Fibroblast of villous mesenchyme (primary cell): ENCODE measurements at places on chromosomes 6 and 20.
A peak's percentile ranks its signal among the peaks of the same experiment; 100 is the strongest.

- DNase-seq = peak; percentile 12
Measured at GRCh38 chr6:99603421-99604165, 3.0 kb upstream of the PRDM13 start.

DNA sequence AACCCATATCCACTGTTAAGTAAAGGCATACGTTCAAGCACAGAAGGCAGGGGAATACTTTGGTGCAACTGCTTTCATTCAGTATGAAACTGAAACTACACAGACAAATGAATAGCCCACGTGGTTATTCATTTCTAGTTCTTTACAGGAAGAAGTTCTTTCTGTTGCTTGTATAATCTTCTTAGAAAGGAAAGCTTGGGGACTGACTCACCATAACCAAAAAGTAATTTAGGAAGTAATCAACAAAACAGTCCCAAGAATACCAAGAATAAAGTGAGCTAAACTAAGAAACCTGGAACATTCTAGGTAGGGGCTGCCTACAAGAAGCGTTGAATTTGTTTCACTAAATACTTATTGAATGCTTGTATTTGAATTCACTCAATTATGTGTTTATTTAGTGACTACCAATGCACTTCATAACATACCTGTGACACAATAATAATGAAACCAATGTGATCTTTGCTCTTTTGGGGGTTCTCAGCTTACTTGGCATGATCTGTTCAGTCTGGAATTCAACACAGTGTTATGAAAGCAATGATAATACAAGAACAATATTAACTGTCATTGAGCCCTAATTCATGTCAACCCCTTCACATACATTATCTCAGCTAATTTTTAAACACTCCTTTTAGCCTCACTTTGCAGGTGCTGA, 25.1 kb upstream of the KIAA0408 start:
- DNase-seq = peak; percentile 65

DNA sequence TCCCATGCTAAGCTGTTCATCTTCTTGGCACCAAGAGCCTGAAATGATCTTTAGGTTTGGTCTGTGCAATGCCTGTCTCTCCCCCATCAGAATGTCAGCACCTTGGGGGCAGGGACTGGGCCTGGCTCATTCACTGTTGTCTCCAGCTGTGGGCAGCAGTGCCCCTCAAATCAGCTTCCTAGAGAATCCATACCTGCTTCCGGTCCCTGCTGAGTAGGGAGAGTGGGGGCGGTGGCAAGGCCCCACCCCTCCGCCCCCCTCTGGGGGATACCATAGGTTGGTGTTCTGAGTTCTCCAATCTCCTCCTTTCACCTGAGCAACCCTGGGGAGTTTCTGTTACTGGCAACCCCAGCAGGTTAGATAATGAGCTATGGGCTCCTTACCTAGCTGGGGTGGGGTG, 19.2 kb upstream of the SPDEF start:
- no peak for DNase-seq

DNA sequence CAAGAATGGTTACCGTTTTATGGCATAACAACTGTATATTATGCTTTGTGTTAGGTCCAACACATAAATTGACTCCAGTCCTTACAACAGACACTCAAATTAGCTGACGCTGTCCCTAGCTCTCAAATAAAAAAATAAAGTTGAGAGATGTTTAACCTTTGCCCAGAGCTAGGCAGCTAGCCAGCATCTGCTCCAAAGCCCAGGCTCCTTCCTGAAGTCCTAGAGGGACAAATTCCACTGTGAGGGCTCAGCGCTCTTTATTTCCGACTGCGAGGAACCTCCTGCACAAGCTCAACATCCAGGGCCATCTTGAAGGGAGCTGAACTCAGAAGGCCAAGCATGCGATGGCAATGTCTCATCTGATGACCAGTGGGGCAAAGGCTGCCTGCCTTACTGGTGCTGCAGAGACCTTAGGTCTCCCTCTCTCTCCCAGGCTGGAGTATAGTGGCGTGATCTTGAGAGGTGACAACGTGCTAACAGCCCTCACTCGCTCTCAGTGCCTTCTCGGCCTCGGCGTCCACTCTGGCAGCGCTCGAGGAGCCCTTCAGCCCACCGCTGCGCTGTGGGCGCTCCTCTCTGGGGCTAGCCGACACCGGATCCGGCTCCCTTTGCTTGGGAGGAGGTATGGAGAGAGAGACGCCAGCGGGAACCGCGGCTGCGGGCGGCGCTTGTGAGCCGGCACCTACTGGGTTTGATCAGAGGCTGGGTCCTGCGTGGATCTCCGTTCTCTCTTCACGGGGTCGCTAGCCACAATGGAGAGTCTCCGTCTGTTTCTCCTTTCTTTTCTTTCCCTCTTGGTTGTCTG, 24.7 kb upstream of the GFOD1 start:
- DNase-seq = peak; percentile 25

GRCh38 chr6:19368511-19368910, 468.7 kb upstream of the ID4 start:
- peak; percentile 54 for DNase-seq

GRCh38 chr6:162615016-162615705, 112.4 kb downstream of the PRKN start:
- peak; percentile 36 for DNase-seq

GRCh38 chr6:14791526-14791925, 454.3 kb upstream of the JARID2 start:
- DNase-seq = peak; percentile 75

- peak; percentile 68 for DNase-seq
Measured at GRCh38 chr6:147285087-147285855, 81.1 kb downstream of the STXBP5 start.

DNA sequence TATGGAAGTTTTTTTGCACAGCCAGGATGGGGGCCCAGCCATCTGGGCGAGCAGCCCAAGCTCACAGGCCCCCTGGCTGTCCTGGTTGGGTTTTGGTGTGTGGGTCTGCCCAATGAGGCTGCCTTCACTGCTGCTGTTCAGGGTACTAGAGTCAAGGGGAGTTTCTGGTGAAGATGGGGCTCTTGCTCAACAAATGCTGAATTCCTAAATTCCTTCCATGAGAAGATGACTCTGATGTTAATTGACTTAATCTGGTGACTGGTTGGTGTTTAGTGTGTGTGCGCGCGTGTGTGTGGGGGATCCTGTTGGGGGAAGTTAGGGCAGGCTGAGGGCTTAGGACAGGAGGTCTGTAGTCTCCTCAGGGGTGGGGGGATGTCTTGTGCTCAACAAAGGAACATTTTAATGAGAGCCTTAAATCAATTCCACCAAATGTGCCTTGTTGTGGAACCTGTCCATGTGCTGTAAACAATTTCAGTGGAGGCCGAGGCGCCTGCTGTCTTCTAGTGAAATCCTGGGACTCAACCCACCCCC, 1.9 kb downstream of the PTK7 start:
- peak; percentile 83 for DNase-seq

GRCh38 chr6:411402-412145, 20.0 kb downstream of the IRF4 start:
- peak; percentile 17 for DNase-seq

- peak; percentile 87 for DNase-seq
Measured at GRCh38 chr20:44566018-44566417, 16.4 kb upstream of the PKIG start.

DNA sequence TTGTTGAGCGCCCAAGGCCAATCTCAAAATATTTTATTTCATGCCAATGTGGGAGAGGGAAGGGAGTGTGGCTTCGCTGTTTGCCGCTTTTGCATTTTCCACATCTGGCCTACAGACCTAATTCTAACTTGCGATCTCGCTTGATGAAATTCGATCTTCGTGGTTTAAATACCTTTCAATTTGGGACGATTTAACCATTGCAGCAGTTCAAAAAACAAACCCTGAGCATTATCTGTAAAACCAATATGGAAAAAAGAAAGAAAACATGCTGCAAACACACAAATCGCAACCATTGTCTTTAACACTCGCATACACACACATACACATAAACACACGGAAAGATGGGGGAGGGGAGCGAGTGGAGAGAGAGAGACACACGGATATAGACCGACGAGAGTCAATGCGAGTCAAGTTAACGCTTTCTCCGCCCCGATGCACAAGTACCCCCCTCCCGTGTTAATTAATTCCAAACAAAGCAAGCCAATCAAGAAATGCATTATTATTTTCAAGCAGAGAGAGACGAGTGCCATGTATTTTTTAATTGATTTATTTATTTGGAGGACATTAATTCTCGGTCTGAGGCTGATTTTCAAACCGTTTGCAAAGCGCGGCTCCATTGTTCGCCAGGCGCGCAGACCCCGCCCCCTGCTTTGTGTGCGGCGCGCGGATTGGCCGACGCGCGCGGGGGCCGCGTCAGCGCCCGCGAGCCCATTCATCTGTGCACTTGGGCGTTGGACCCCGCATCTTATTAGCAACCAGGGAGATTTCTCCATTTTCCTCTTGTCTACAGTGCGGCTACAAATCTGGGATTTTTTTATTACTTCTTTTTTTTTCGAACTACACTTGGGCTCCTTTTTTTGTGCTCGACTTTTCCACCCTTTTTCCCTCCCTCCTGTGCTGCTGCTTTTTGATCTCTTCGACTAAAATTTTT, at the start of gene MARCKS:
TSS of gene MARCKS (plus strand) at position 721 of the 931 bp plus-strand sequence. CDS start 401 bp downstream, outside the sequence.
- peak; percentile 92 for DNase-seq

- DNase-seq = peak; percentile 85
Measured at GRCh38 chr6:45421709-45422502, 44.2 kb upstream of the SUPT3H start.

- no peak for DNase-seq
Measured at GRCh38 chr6:32170294-32170693, 5.6 kb downstream of the AGPAT1 start.

DNA sequence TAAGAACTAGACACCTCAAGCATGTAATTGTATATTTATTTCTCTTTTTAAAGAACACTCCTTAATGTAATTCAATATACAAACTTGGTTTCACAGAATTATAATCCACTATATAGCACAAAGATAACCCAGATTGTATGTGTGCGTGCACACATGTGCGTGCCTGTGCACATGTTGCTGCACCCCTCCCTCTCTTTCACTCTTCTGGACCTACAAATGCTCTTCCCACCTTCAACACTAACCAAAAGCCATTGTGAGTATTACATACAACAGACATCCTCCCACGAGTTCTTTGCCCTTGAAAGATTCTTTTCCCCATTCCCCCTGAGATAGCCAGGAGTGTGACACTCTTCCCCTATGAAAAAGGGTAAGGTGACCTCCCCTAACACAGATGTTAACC, 193.5 kb downstream of the HIVEP2 start:
- DNase-seq = no peak

- peak; percentile 84 for DNase-seq
Measured at GRCh38 chr6:151075527-151075926, 164.2 kb upstream of the AKAP12 start.

- no peak for DNase-seq
Measured at GRCh38 chr6:34817446-34817845, 25.6 kb downstream of the BLTP3A start.

GRCh38 chr20:13800728-13801134, 15.9 kb downstream of the NDUFAF5 start:
- peak; percentile 92 for DNase-seq

GRCh38 chr20:57548177-57549058, 12.5 kb upstream of the PCK1 start:
- DNase-seq = no peak

DNA sequence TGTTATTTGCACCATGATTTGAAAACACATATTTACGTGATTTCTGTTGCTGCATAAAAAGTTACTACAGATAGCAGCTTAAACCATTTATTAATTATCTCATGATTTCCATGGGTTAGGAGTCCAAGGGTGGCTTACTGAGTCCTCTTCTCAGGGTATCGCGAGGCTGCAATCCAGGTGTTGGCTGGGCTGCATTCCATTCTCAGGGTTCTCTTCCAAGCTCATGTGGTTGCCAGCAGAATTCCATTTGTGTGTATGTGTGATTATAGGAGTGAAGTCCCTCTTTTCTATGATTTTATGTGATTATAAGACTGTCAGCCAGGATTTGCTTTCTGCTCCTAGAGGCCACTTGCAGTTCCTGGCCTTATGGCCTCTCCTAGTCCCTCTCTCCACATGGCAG, 135.1 kb downstream of the FAM83B start:
- no peak for DNase-seq

DNA sequence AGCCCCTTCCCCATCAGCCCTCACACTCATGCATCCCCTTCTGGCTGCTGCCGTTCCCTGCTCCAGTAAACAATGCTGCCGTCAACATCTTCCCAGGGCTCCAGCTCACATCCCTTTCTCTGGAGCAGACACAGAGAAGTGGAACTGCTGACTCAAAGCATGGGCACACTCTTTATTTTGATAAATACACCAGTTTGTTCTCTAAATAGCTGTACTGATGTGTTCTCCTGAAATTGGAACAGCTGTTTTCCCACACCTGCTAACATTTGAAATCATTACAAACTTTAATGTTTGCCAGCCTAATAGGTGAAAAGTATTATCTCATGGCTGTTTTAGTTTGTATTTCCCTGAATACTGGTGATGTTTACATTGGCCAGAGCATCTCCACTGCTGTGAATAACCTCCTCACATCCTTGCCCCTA, 102.1 kb upstream of the NXT1 start:
- DNase-seq = no peak

- no peak for DNase-seq
Measured at GRCh38 chr6:36873115-36873514, 1.5 kb downstream of the PPIL1 start.

GRCh38 chr6:49847014-49847413, 19.3 kb downstream of the CRISP1 start:
- DNase-seq = no peak

DNA sequence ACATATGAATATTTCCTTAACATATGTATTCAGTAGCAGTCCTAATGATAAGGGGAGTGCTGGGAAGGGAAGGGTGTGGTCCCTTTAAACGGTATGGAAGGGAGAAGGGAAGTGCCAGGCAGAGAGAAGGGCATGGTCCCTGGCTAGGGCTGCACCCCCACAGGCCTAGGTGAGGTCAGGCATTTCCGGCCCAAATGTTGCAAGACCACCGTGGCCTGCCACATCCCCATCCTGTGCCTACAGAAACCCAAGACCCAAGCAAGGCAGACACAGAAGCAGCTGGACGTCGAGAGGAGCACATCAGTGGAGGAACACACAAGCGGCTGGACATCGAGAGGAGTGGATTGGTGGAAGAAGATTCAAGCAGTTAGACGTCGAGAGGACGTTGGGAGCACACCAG, 5.9 kb downstream of the RRAGD start:
- no peak for DNase-seq

DNA sequence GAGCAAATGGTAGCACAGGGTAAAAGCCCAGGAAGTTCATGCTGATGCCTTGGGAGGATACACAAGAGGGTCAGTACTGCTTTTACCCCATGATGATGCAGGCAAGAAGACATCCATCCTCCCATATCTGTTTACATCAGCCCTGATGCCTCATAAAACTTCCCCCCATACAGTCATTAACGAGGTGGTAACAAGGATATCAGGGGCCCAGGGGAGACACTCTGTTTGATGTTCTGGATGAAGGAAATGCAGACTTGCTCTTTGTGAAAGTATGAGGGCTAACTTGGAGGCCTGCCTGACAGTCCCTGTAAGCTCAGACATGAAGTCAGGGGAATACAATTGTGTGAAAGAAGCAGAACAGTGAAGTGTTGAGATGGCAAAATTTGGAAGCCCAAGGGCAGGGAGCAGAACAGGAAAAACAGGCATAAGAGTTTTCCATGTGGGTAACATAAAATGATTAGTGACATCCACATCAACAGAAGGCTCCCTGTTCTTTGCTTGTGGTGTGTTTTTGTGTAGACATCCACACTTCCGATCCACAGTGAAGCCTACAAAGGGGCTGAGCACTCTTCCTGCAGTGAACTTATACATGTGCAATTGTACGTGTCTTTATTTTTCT, 813.4 kb downstream of the MAFB start:
- no peak for DNase-seq
